KG1 (cell line): ENCODE measurements at places on chromosomes 11 and 22.

DNA sequence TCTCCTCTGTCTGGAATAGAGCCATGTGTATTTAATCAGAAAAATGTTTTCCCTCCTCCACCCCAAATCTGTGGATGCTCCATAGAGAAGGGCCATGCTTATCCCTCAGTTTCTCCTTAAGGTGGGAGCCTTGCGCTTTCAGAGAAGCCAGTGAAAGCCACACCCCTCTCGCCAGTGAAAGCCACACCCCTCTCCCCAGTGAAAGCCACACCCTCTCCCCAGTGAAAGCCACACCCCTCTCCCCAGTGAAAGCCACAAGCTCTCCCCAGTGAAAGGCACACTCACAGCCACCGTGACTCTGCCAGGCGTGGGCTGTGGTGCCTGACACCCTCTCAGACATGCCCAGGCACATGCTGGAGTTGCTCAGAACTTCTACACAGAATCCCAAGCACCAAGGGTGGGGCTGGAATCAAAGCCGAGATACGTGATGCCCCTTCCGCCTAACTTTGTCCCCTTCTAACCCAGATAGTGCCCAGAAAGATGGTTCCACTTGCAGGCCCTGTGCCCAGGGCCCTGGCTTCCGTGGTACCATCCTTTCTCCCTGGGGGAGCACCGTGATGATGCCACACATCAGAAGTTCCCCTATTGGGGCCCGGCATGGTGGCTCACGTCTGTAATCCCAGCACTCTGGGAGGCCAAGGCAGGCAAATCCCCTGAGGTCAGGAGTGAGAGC is 16.5 kb upstream of the PRR5 start:
- no peak for DNase-seq

- DNase-seq: no peak
Observed at GRCh38 chr11:25453471-25453870, 878.5 kb upstream of the ANO3 start.

DNA sequence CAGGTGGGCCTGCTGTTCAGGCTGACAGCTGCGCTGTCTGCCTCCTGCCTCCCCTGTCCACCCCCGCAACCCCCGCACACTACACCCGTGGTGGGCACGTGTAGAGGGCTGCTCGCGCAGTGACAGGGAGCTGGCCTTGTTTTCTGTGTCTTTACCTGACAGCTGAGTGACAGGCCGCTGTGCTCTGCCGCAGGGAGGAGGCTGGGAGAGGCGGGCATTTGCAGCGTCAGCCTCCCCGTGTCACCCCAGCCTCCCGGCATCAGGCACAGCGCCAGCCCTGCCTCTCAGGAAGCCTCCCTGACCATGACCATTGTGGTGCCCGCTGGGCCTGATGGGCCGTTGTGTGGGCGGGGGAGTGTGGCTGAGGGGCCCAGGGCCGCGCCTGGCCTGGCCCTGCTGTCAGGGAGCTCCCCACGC is 32.0 kb upstream of the RELT start:
- DNase-seq: no peak

- DNase-seq: no peak
Observed at GRCh38 chr22:50083462-50084079, 1.7 kb downstream of the MLC1 start.

GRCh38 chr11:44855493-44855849 is 95.2 kb downstream of the TP53I11 start:
- DNase-seq: no peak

DNA sequence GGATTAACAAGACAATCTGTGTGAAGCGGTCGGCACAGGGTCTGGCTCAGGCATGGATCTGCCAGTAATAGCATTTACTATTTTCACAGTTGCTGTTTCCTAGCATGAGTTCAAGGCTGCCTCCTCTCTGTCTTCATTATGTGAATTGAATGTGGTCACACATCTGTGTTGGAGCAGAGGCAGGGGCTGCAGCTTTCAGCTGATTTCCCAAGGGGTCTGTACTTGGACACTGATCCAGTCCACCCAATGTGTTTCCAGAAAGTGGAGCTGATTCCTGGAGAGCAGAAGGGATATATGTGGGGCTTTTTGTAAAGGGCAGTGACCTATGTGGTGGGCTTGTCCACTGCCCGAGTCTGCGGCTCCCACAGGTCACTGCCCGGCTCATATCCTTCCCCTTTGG is 3.5 kb upstream of the CELSR1 start:
- no peak for DNase-seq
